Stimulated activated CD4-positive, alpha-beta T cell treated with anti-CD3 and anti-CD28 coated beads, Interleukin-15, amount 100 ng/mL, for 1 hour (primary cell): ENCODE measurements at places on chromosomes 6 and 20.

GRCh38 chr20:36105711-36106226 is 48.8 kb upstream of the EPB41L1 start:
- DNase-seq = no peak

GRCh38 chr6:13926378-13926777 is 1.6 kb downstream of the RNF182 start:
- DNase-seq = no peak

- DNase-seq = peak; percentile 20
Observed at GRCh38 chr6:28922821-28923317, 916 bp downstream of the TRIM27 start.

GRCh38 chr6:44309092-44309491 is 4.1 kb downstream of the AARS2 start:
- no peak for DNase-seq

DNA sequence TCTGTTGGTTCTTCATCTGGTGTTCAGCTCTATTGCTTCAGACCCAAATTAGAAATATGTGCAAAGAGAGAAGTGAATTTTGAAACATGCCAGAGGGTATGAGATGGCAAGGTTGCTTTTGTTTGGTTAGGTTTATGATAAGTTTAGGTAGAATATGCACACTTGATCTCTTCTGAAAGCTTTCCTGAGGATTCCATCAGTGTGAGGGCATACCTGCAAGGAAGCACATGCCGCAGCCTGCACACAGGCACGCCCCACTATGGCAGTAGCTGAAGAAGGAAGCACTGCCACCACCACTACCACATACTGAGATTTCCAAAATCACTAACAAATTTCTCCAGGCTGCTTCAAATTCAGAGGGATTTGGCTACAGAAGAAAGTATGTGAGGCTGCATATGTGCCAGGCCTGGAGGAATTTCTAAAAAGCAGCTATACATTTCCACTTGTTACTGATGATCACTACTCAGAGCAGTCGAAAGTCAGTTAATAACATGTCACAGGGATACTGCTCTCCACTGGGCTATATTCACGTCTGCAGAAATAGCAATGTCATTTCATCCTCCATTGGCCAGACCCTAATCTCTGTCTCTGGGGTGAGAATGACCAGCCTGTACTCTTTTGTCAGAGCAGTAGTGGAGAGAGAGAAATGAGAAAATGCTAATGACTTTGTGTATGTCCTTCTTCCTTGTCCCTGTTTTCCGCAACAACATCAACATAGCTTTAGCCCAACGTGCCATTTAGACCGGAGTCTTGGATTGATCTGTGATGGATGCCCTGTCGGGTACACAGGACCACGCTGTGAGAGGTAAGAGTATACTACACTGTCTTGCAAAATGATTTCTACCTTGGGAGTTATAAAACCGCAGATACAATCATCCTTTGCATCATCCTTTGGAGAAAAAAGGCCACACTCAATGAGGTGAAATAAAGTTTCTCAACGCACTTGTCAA is 396.7 kb downstream of the LAMA2 start:
- DNase-seq = no peak

GRCh38 chr6:154245506-154245905 is 111.1 kb downstream of the IPCEF1 start:
- DNase-seq = no peak

DNA sequence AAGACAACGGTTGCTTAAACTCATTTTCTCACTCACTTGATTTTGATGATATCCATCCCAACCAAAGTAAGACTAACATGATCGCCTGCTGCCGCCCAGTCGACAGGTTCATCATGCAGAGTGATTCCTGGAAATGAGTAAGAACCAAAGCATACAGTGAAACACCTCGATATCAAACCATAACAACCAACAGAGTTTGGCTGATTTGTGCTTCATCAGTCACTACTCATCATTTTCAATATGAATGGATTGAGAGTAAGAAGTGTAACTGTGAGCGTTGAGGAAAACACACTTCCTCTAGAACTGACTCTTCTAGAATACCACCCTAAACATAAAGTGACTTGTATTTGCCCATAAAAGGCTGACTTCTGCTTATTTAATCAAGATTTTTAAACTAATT is 29.2 kb upstream of the ALDH8A1 start:
- DNase-seq = peak; percentile 31

DNA sequence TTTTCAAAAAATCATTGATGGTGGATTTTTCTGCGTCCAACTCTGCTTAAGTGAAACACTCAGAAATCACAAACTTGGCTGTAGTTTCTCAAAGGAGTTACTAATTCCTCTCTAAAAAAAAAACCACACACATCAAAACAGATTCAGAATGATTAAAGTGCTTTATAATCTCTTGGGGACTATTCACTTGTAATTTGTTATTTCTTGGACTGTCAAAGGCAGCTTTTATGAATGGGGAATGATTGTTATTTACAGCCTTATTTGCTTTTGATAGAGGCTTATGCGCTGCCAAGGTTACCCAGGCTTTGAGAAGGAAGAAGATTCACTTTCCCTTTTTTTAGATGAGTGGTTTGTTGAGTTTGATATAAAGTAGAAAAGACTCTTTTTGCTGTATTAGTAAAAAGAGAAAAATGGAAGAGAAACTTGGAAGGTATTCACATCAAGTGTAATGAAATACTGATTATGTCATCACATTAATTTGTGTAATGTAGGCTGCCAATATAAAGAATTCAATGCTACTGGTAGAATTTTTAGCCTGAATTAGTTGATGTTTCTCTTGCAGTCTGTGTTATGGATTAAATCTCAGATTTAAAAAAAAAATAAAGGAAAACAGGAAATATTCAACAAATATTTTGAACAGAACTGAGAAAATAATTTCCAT is 381.0 kb upstream of the SASH1 start:
- DNase-seq = no peak

GRCh38 chr20:46000262-46000996 is 8.3 kb upstream of the MMP9 start:
- no peak for DNase-seq

DNA sequence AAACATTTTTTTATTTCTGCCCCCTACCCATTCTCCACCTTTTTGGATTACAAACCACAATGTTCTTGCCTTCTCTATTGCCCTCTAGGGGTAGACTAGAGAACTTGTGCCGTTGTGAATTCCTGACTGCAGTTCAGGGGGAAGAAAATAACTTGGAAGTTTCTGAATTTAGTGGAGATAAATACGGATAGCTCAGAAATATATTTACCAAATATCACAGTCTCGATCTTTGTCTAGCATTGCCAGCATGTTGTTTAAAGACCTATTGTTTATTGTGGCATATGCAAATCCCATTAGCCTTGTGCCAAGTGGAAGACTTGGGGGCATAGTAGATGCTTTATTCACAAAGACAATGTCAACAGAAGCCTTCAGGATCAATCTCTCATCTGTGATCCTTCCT is 154.1 kb upstream of the MMS22L start:
- no peak for DNase-seq

DNA sequence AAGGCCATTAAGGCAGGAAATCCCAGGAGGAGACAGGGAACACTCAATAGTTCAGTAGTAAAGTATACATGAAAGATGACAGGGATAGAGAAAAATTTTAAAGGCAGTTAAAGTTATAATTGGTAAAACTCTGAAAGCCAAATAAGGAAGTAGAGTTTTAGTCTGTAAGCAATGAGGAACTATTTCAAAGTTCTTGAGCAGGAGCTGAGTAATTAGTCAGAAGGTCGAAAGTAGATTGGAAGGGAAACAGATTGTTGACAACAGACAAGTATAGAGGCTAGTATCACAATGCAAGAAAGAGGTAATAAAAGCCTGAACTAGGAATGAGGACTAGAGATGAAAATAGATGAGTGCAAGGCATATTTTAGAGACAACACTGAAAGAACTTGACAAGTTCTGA is 150.3 kb downstream of the CDK19 start:
- no peak for DNase-seq

GRCh38 chr6:157021993-157022740 is 245.0 kb downstream of the ARID1B start:
- peak; percentile 79 for DNase-seq

DNA sequence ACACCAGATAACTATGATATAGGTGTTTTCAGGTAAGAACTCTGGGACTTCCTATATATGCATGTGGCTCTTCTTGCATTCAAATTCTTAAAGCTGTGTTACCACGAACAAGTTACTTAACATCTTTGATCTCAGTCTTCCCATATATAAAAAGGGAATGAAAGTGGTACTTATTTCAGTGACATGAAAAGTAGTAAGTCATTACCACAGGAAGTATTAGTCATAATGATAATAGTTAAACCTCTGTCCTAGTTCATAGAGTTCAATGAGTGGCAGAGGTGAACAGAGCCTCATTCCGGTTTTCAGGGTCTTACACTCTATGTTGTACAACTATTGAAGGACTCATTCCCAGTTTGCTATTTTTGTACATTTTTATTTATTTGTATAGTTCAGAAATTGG is 237.0 kb downstream of the NKAIN2 start:
- DNase-seq = no peak

GRCh38 chr20:20497242-20497978 is 129.5 kb downstream of the INSM1 start:
- DNase-seq = no peak

DNA sequence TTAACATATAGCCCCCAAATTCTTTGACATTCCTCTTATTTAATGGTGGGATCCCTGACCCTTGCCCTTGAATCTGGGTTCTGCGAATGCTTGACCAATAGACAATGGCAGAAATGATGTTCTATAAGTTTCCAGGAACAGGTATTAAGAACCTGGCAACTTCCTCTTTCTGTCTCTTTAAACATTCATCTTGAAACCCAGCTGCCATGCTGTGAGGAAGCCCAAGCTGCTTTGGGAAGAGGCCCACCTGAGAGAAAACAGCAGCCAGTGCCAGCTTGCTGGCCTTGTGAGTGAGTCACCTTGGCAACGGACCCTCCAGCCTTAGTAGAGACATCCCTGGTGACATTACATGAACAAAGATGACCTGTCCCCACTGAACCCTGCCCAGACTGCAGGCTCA is 45.2 kb upstream of the RALY start:
- DNase-seq = no peak

- DNase-seq = peak; percentile 45
Observed at GRCh38 chr6:106519460-106520394, 109.6 kb downstream of the RTN4IP1 start.

GRCh38 chr6:41345901-41346300 is 10.5 kb downstream of the NCR2 start:
- no peak for DNase-seq

GRCh38 chr6:127162836-127163235 is 44.4 kb downstream of the RSPO3 start:
- DNase-seq = no peak

GRCh38 chr6:158564243-158565121 is 4.6 kb downstream of the TMEM181 start:
- no peak for DNase-seq

DNA sequence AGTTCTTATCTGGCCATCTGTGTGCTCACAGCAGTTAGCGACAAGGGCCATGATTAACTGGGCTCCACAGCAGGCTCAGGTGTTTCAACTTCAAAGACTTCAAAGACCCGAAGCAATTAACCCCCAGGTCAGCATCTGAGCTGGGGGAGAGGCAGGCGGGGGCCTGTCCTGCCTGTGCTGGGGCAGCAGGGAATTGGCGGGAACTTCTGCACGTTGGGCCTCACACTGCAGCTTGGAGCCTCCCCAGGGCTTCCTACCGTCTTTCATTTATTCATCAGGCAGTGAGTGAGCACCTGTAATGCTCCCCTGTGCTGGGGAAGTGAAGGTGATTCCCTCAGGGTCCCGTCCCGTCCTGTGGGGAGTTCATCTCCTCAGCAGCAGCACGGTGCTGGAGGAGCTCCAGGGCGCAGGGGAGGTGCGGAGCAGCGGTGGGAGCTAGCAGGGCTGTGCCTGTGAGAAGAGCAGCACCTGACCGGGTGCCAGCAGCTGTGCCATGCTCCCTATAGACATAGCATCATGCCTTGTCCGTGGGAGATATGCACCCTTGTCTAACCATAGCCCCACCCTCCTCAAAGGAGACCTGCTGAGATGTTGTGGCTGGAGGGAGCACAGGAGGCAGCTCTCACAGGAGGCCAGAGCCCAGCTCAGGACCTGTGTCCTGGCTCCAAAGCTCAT is 51.8 kb upstream of the FRMD1 start:
- DNase-seq = no peak

- DNase-seq = no peak
Observed at GRCh38 chr6:129731428-129731827, 21.5 kb upstream of the ARHGAP18 start.

GRCh38 chr6:43718387-43719105 is 31.0 kb upstream of the MRPS18A start:
- DNase-seq = no peak

GRCh38 chr6:151069641-151070040 is 170.1 kb upstream of the AKAP12 start:
- DNase-seq = no peak

DNA sequence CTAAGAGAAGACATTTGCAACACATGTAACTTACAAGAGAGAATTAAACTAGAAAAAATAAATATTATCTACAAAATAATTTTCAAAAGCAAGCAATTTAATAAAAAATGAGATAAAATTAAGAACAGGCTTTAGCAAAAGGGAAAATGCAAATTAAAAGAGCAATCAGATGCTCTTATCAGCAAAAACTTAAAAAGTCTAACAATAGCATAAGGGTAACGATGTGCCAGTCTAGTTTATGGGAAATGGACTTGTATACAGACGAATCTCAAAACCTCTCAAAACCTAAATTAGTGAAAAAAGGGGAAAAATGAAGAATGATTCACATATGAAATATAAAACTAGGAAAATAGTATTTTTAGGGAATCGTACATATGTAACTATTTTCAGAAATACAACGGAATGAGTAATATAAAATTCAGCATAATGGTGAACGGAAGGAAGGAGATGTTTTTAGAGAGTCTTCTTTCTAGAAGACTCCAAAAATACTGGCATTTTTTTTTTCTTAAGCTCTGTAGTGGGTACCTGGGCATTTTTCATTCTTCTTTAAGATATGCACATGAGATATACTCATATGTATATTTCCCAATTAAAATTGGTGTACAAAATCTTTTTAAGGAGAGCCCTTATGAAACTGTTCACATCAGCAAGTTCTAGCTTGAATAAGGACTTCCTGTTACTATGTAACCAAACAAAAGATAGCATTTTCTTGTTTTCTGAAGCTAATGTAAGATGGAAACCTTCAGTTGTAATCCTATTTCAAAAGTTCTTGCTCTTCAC is 927 bp upstream of the MANEA start:
- DNase-seq = no peak

- no peak for DNase-seq
Observed at GRCh38 chr20:58746620-58747019, 54.0 kb downstream of the NPEPL1 start.

GRCh38 chr6:8000636-8001035 is 63.6 kb downstream of the BLOC1S5 start:
- DNase-seq = no peak
